Natural killer cell treated with Interleukin-12 subunit alpha and Interleukin-12 subunit beta and Interleukin-15 and Interleukin-18, amount 100 ng/mL, for 72 hours (primary cell): ENCODE measurements at places on chromosomes 16 and 17. TPM values are rescaled to one million over a fixed set of nuclear protein-coding genes. Genes with fewer than 3 reads are reported as not detected.

DNA sequence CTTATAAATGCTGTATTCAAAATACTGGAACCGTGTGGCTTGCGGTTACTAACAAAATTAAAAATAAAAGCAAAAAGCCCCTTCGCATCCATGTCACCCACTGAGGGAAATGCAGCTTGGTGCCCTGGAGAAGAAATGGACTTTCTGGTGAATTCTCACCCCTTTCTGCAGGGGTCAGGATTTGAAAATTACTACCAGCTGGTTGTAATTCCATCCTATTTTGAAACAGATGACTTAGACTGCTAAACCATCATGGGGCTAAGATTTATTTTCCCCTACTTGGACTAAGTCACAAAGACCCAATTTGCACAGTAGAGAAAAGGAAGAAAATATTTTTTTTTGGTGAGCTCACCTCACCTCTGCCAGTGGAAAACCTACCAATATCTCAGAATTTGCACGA, 111.4 kb upstream of the MYOCD start:
- H3K27ac ChIP-seq, result no peak overlapping the region
- H3K4me3 ChIP-seq, result no peak overlapping the region
- H3K4me1 ChIP-seq, result no peaks in the 10 kb centered on the region
- no peaks in the 10 kb centered on the region for H3K27me3 ChIP-seq

DNA sequence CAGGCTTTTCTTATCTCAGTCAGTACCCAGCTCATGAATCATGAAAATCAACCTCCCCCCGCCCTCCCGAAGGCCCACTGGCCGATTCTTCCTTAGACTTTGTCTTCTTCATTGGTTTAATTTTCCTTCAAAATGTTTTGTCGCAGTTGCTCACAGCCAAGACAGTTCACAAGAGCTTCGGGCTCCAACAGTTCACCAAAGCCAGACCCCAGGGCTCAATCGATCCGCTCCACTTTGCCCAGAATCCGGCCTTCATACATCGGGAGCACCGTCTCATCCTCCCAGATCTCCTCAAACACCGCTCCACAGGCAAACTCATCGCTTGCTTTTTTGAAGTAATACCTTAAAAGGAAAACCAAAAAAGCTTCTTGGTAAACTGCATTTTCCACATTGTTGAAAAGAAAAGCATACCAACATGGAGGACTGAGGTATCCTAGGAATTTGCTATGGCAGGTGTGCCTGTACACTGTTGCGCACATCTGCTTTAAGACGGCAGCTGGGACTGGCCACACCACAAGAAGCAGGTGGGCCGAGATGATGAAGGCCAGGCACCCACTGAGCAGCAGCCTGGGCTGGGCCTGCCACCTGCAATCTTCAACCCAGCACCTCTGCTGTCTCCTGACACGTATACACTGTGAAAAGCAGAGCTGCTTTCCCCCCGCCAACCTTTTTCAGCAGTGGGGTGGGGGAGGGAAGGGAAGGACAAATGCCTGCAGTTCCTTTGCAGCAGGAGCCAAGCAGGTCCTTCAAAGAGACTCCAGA, 31.5 kb downstream of the AXIN2 start:
- no peaks in the 10 kb centered on the region for H3K36me3 ChIP-seq
- H3K4me1 ChIP-seq, result no peaks in the 10 kb centered on the region
- no peak overlapping the region for H3K27ac ChIP-seq
- no peak for DNase-seq
- H3K4me3 ChIP-seq, result no peak overlapping the region
- H3K27me3 ChIP-seq, result no peaks in the 10 kb centered on the region

DNA sequence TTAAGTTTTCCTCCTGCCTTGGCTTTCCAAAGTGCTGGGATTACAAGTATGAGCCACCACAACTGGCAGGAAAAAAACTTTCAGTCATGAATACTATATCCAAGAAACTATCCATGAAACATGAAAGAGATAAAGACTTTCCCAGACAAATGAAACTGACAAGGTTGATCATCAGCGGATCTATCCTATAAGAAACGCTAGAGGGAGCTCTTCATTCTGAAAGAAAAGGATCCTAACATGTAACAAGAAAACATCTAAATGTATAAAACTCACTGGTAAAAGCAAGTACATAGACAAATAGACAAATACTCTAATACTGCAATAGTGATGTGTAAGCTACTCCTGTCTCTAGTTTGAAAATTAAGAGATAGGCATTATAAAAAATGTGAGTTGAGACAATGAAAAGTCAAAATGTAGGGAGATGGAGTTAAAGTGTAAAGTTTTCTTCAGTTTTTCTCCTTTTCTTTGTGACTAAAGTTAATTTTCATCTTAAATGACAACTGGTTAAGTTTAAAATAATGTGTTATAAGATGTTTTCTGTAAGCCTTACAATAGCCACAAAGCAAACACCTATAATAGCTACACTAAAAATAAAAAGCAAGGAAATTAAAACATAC, 79.6 kb upstream of the TEKT1 start:
- peaks cover 10% of the 10 kb centered on the region for H3K4me1 ChIP-seq
- no peak for DNase-seq

The KRT33A gene
- not detected for total RNA-seq

The KCNG4 gene
- total RNA-seq, result not detected

The SPNS2 gene
- total RNA-seq, result not detected

The TBC1D3E gene
- not detected for total RNA-seq
